ENCODE measurements at places on chromosomes 6 and 20.

- no peak for DNase-seq
These were observed 213.2 kb downstream of the ERMARD start for GRCh38 chr6:169964486-169965180.

DNA sequence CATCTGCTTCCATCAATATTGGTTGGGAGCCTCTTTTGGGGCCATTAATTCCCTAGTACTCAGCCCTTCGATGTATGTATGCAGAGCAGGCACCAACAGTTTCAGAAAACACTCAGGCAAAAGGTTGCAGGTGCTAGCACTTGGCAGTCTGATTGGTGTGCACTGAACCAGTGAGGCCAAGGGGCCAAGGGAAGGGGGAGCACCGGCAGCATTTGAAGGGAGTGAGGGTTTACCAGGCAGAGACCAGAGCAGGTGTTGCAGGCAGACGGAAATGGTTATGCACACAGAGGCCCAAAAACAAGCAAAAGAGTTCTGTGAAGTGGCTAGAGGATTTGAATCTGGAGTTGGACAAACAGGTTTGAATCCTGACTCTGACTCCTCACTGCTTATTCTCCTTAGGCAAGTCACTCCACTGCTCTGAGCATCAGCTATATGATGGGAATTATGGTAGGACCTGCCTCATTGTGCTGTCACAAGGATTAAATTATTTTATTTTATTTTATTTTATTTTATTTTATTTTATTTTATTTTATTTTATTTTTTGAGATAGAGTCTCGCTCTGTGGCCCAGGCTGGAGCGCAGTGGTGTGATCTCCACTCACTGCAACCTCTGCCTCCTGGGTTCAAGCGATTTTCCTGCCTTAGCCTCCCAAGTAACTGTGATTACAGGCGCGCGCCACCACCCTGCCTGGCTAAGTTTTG, 58.1 kb upstream of the SHLD1 start:
- DNase-seq: no peak

DNA sequence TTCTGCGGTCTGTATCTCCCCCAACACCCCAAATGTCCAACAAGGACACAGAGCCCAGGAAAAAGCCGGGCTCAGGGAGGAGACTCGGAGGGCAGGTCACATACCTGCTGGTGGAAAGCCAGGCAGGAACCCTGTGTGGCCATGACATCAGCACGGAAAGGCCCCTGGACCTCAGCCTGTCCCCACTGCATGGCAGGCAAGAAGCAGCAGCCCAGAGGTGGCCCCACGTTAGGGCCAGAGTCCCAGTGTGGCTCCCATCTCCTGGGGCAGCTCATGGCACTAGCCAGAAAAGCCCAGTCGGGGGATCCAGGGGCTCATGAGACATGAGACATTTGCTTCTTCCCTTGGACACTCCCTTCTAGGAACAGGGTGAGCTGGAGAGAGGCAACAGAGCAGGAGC, 258.7 kb downstream of the DLL1 start:
- no peak for DNase-seq

DNA sequence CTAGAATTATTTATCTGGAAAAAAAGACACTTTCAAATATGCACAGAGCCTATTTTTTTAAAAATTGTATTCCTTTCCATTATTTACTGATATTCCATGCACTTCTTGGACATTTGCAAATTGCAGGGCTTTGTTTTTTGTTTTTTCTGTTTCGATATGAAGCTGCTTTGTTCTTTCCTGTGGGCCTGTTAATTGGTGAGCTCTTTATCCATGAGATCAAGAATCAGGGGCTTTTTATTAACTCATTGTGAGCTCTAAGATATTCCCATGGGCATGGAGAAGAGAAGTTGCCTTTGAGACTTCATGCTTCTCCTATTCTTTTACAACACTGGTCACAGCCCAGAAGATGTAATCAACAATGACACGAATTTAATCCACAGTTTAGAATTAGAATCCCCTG, 145.1 kb downstream of the SAMD5 start:
- no peak for DNase-seq

- DNase-seq: no peak
These were observed 131.5 kb downstream of the TAF4 start for GRCh38 chr20:61933951-61934715.

GRCh38 chr6:87756858-87757257, 54.8 kb upstream of the AKIRIN2 start:
- DNase-seq: no peak

DNA sequence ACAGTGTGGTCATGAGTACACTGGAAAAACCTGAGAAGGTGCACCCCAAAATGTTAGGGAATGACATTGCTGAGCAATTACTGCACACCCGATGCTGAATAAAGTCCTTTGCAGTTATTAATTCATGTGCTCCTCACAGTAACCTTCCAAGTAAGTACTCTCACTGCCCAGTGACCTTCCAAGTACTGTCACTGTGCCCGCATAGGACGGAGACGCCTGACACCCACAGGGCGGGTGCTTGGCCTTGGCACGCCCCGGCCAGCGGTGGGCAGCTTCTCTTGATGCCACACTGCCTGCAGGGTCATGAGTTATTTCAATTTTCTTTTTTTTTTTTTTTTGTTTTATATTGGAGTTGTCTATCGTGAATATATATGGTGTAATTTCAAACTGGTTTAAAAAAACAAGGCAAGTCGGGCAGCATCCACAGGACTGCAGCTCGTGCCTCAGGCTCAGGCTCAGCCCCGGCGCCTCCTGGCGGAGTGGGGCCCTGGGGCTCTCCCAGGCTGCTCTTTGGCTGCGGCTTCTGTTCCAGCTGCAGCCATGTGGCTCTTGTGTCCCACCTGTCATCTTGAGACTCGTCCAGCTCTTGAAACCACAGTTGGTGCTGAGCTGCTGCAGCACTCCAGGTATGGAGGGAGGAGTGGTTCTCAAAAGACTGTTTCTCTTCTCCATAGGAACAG, 27.0 kb downstream of the PNLDC1 start:
- no peak for DNase-seq

DNA sequence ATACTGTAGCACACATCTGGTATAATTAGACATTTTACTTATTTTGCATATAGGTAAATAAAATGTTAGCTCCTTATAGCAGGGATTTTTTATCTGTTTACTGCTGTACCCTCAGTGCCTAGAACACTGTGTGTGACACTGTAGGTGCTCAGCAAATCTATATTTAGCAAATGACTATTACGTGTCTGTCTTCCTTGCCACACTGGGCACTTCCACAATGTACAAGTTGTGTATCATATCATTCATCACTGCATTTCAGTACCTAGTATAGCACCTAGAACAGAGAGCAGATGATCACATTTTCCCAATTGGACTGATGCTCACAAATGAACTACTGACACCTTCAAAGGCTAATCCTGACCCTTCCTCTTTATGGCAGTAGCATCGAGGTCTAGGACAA, 115.6 kb downstream of the MYB start:
- DNase-seq: no peak

DNA sequence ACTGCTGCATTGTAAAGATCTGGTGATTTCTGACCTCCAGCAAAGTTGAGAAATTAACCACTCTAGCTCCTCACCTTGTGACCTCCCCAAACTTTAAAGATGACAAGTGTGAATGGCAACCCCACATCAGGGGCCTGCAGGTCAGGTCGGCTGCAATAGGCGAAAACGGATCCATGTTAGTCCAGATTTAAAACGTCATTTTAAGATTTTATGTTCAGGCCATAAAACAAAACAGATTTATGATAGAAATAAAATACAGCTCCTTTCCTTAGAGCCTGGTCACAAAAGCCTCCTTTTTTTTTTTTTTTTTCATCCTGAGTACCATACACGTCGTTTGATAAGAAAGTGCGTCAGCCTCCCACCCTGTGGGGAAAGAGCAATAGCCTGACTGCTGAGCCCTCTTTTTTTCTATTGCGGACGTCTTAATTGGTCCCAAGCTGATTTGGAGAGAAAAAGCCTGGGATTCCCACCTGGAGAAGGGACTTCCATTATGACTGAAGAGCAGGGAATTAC, 519.2 kb upstream of the NOX3 start:
- no peak for DNase-seq

GRCh38 chr6:139925894-139926641, 551.6 kb upstream of the CITED2 start:
- peak; percentile 73 for DNase-seq

- no peak for DNase-seq
These were observed 4.1 kb upstream of the TRIM27 start for GRCh38 chr6:28927846-28928245.

- DNase-seq: no peak
These were observed 293.5 kb downstream of the SMOC2 start for GRCh38 chr6:168734523-168734922.

DNA sequence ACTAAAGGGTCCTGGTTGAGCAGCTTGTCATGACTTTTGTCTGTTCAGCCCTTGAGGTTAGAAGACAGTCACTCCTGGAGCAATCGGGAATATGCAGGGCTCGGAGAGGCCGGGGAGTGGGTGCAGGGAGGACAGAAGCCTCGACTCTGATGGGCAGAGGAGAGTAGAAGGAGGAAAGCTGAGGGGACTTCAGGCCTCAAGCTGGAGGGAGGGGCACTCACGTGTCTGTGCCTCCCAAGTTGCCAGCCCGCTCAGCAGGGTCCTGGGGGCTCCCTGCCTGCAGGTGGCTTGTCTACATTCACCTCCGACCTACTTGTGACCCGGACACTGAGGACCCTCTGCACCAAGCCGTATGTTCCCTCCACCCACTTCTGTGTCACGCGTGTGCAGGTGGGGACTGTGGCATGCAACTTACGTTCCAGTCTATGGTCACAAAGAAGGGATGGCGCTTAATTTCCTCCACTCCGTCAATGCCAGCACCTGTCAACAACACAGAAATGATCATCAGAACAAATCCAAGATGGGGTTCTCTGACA, 86.8 kb upstream of the MPC1 start:
- no peak for DNase-seq

DNA sequence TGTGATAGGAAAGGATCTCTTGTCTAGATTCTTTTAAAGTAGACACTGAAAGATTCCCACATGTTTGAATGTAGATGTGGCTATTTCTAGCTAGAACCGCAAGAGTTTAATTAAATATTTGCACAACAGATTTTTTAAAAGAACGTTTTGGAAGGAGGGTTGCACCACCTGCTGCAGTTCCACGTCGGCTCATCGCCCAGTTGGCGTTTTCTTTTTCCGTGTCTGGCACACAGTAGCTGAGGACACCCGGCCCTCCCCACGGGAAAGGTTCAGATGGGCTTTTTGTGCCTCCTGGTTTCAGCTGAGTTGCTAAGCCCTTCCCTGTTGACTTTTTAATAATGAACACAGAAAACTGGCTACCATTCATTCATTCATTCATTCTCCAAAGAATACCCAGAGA, 41.8 kb upstream of the DOK5 start:
- DNase-seq: no peak

GRCh38 chr20:49851231-49851705, 38.6 kb downstream of the SLC9A8 start:
- no peak for DNase-seq

DNA sequence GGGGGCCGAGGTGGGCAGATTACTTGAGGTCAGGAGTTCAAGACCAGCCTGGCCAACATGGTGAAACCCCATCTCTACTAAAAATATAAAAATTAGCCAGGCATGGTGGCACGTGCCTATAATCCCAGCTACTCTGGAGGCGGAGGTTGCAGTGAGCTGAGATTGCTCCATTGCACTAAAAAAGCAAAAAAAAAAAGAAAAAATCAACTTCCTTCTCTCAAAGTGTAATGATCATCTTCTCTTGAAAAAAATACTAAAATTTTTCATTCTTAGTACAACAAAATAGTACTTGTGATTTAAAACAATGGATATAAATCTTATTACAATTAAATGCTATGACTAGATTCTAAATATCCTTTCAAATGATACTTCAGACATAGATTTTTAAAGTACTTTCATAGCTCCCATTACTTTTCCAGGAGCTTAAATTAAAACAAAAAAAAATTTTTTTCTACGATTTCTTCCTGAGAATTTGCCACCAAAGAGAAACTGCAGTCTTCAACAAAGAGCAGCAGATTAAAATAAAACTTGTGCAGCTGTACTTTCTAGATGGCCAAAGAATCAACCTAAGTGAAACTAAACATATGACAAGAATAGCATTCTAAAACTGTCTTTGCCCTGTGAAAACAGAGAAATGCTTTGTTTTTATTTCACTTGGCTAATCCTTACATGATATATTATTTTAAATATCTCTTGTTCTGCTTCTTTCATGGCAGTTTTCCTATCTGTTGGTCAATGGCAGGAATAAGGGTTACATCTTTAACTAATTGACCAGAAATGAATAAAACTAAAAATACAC, 75.2 kb downstream of the MAP3K5 start:
- DNase-seq: no peak

DNA sequence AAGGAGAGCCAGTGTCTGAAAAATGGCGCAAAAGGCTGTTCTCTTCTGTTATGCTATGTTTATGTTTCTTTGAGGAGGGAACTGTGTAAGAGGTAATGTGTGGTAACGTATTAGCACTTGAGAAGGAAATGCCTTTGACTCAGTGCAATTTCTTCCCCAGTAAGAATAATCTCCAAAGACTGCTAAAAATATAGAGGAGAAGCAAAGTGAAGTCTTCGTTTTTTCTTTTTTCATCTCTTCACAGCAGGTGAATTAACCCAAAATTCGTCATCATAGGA, 47.1 kb upstream of the IFNGR1 start:
- DNase-seq: no peak

DNA sequence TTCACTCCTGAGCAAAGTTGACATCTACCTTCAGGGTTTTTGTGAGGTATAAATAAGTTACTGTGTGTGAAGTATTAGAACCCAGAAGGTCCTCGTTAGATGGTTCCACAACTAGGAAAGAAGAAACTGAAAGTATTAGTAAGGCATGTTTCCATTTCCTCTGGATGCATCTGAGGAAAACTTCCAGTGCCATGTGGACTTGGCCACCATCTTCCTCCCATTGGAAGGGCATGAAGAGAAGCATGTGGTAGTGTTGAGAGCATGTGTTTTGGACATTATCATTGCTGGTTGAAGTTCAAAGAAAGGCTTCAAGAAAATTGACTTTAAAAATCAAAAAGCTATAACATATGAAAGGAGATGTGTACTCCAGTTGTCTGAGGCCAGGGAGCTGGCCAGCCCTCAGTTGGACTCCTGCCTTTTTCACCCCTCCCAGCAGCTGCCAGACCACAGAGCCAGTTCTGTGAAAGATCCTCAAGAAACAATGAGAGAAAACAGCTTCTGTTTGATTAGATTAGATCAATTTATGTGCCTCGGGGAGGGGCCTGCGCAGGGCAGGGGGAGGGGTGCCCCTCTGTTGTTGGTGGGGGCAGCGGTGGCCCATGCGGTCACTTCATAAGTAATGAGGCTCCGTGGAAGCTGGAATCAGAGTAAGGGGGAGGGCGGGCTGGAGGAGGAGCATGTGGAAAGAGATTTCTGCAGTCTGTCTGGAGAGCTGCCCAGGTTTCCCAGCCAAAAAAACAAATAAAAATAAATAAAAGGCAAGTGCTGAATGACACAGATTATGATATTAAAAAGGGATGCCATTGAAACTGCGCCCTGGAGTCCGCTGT, 154.0 kb downstream of the JARID2 start:
- peak; percentile 67 for DNase-seq

GRCh38 chr6:148461986-148462577, 119.4 kb downstream of the SASH1 start:
- no peak for DNase-seq

DNA sequence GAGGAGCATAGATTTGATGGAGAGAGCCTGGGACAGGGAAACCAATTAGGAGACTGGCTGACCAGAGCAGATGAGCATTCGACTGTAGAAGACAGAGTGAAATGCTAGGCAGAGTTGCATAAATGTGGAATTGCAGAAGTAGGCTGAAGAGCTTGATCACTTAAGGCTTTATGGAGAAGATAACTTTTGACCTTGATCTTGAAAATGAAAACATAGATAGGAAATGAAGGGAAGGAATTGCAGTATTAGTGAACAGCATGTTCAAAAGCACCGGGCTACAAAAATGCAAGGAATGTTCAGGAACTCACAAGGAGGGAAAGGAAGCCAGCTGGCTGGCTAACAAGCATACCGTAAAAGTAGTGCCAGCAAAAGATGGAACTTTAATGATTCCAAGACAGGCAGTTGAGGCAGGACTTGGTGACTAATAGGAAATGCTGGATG, 20.5 kb upstream of the LTV1 start:
- no peak for DNase-seq

All from smooth muscle cell of the brain vasculature (primary cell).